Vagina (tissue), 2 donors: ENCODE measurements at places on chromosomes 3 and 15.
A peak's percentile ranks its signal among the peaks of the same experiment; 100 is the strongest.

DNA sequence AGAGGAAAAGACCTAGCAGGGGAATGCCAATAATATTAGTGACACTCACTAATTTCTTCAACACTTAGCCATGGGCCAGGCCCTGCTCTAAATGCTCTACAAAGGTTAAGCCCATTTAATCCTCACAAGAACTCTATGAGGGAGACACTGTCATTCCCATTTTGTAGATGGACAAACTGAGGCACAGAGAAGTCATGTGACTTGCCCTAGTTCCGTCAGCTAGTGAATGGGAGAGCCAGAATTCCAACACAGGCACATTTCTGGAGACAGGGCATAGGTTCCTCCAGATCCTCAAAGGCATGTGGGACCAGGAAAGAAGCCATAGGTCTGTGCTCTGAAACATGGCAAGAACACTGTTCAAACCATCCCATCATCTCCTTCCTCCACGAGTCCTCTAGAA lies 31.5 kb downstream of the LOXL1 start:
- DNase-seq: no peak

DNA sequence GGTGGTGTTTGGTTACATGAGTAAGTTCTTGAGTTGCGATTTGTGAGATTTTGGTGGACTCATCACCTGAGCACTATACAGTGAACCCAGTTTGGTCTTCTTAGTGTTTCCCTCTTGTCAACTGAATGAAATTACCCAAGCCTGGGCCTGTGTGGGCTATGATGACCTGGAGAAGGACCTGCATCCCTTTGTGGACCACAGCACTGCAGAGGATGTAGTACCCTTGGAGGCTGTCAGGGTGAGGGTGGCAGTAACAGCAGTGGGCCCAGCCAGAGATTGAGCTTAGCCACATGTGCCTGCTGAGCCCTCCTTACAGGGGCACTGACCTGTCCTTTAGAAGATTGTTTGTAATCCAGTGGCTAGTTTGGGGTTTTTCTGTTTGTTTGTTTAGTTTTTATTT lies 250.1 kb upstream of the TRIM42 start:
- no peak for DNase-seq

DNA sequence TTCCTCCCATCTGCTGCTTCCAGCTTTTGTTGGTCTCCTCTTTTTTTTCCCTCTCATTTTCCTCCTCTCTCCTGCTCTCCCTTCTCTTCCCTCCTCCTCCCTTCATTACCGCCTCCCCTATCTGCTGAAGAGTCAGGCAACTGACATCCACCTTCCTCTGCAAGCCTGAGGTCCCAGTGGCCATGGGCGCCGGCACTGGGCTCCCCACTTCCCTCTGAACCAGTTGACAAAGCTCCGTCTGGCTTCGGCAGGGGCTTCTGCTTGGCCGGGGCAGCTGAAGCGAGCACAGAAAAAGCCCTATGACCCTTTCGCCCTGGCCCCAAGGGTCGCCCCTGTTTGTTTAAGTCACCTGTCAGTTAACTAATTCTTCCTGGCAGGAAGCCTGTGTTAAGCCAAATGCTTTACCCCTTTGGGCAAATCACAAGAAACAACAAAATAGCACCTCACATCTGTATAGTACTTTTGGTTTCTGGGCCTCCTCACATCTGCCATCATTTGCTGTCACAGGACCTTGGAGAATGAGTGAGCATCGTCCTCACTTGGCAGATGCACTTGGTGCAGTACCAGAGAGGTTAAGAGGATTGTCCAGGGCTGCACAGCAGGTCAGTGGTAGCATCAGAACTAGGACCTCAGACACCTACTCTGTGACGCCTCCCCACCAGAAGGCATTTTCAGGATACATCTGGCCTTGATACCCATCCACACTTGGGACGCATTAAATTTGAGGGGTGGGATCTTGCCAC lies 27.7 kb downstream of the ITGA11 start:
- peak; percentile 65 for DNase-seq

GRCh38 chr15:38652998-38653397 lies 88.4 kb upstream of the RASGRP1 start:
- DNase-seq: no peak

DNA sequence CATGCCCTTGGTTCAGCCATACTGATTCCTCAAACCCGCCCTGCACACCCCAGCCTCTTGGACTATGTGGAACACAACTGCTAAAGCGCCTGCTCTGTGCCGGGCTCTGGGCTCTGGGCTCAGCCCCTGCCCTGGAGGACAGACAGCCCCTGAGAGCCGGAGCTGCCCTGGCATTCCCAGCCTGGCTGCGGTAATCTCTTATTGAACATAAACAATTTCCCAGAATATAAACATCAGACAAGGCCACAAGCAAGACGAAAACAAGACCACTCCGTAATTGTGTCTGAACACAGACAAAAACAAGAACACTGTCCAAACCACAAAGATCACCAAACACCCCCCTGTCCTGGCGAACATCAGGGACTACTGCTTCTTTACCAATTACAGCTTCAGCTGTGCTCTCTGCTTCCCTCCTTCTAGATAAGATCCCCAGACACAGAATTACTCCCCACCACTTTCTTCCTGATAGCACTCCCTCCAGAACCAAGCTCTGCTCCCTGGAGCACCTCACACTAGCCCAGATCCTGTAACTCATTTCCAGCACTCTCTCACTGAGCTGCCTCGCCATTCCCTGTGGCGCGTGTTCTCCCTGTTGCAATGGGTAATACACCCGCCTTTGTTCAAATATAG lies 57.1 kb upstream of the TLE3 start:
- no peak for DNase-seq

GRCh38 chr3:46029953-46030543 lies 2.8 kb upstream of the XCR1 start:
- DNase-seq: no peak

GRCh38 chr3:193971261-193971751 lies 164.6 kb upstream of the HES1 start:
- no peak for DNase-seq

DNA sequence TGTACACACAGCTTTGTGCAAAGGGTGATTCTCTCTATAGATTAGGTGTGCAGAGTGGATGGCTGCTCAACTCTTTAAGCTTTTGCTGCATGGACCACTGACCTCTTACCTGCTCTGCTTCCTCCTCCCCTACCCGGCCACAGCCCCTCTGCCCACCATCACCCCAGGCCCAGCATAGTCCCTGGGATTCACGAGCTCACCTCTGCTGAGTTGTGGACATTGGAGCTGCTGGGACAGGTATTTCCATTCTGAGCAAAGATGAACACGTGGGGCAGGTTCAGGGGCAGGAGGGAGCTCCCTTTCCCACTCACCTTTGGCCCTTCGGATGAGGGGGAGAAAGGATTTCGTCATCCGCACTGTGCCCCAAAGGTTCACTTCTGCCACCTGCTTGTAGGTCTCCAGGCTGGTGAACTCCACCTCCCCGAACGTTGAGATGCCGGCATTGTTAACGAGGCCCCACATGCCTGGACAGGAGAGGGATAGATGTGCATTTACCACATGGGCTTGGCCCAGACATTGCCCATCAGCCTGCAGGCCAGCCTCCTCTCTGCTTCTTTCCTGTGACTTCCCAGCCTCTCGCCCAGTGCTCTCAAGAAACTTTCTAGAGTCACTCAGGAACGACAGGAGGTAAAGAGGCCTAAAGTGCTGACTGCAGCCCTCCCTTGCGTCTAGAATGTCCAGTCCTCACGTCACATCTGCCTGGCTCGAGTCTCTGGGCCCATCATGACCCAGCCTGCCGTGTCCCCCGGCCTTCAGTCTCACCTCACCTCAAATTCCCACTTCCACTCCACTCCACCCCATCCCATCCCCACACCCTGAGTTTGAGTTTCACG lies 41.6 kb downstream of the BDH1 start:
- no peak for DNase-seq

DNA sequence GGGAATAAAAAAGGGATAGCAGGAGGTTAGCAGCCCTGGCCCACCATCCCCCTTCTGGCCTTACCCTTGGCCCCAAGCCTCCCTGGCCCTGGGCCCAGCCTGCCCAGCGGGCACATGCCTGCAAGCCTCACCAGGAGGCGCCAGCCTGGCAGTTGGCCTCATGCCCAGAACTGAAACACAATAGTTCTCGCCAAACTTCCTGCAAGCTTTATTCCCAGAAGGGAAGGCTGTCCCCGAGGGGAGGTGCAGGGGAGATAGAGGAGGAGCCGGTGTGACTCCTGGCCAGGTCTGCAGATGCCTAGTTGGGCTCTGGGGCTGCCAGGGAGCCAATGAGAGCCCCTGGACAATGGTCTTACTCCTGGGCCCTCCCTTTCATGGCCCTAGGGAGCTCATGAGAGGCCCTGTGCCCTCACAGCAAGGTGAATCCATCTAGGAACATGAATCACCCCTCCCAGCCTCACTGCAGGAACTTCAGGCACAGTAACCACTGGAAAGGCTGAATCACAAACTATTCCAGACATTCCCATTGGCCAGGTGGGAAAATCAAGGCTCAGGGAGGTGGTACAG lies 4.0 kb downstream of the CCDC33 start:
- DNase-seq: no peak

GRCh38 chr3:124771083-124771445 lies 40.8 kb downstream of the UMPS start:
- no peak for DNase-seq

GRCh38 chr3:143332026-143332425 lies 212.5 kb downstream of the CHST2 start:
- no peak for DNase-seq

DNA sequence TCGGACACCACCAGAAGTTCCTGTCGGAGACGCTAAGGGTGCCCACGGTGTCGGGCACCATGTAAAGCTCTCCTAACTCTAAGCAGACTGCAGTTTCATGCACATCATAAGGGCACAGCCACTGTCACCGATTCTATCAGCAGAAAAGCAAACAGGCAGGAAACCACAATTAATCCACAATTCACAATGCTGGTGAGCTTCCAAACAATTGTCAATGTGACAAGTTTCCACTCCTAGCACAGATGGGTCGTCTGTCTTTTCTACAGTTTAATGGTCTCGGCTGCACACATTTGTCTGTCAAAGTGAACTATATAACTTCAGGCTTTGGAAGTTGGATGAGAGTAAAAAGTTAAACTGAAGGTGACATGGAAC lies 8.8 kb upstream of the OCA2 start:
- DNase-seq: no peak

GRCh38 chr3:25493786-25494185 lies 65.7 kb downstream of the RARB start:
- no peak for DNase-seq

DNA sequence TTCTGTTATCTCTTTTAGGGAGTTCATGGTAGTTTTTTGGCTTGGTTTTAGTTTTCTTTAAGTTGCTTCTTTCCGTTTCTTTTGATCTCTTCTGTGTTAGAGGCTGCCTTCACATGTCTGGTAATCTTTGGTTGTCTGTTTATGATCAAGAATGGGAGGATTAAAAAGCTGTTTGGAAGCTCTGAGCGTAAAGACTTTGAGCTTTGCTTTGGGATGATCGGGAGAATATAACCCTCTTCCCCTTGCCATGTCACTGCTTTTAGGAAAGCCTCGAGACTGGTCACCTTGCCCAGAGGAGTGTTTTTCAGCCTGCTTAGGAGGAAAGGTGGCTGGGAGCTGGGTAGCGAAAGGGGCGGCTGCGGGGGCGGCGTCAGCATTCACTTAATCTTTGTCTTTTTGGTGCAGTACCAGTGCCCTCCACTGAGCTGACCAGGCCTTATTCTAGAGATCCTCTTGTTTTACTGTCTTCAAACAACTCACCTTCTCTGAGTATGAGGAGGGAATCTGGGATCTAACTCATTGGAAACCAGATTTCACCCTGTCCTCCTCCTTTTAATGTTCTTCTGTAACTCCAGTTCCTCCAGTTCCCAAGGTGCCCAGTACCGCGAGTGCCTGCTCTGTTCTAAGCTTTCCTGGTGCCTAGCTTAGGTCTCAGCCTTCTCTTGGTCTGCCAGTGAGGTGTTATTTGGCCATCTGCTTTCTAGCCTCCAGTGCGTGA lies 15.5 kb downstream of the TATDN2 start:
- DNase-seq: no peak

DNA sequence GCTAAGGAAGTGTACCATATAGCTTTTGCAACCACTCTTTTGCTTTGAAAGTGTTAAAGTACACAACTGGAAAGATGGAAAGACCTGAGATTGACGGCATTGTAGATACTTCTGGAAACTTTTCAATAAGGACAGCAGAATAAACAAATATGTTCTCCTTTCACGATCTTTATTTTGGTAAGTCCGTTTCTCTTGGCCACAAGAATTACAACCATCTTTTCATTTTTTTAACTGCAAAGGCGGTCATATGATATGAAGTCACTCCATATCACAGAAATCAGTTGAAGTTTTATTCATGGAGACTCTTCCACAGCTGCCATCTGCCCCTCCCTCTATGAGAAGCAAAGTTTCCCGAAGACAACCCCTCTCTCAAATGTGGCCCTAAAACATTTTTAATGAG lies 303.4 kb upstream of the ICE2 start:
- DNase-seq: no peak

DNA sequence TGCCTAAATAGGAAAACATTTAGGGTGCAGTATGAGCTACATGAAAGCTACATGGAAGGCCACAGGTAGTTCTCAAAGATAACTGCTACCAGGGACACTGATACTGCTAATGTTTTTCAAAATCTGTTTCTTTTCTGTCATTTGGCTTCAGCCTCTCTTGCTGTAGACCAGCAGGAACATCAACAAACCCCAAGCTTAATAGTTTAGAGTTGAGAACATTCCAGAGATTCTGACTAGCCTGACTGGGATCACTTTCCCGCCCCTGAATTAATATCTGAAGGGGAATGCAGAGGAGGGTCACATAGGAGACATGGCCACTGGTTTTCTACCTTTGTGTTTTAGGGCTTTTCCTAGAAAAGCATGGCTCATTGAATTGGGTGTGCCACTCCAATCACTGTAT lies 16.9 kb upstream of the C3orf38 start:
- no peak for DNase-seq

DNA sequence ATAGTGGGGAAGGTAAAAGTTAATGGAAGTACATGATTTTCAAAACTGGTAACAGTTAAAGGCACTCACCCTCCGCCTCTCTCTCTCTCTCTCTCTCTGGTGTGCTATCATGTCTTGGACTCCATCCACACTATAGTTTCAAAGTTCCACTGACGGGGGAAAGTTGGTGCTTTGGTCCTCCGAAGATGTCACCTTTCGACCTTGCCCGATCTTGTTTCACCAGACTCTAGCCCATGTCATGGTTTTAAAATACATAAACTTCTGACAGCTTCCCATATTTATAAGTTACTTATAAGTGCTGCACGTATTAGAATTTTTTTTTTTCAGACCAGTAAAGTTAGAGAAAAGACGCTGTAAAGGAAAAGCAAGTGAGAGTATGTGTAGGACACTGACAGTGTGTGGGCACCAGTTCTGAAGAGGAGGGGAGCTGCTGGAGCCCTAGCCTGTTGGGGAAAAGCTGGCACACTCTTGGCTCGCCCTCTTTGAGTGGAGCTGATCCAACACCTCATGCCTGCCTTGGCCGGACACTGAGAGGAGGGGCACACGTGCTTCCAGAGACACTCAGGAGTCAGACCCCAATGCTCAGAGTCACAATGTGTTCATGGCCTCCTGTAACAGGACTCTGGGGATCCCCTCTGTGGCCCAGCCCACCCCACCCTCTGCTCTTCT lies 200.5 kb upstream of the TPM1 start:
- DNase-seq: no peak

- no peak for DNase-seq
These were observed 134.8 kb upstream of the MB21D2 start for GRCh38 chr3:193052354-193053045.
